MV-4-11 (cell line): ENCODE measurements at places on chromosomes 1 and 21.

DNA sequence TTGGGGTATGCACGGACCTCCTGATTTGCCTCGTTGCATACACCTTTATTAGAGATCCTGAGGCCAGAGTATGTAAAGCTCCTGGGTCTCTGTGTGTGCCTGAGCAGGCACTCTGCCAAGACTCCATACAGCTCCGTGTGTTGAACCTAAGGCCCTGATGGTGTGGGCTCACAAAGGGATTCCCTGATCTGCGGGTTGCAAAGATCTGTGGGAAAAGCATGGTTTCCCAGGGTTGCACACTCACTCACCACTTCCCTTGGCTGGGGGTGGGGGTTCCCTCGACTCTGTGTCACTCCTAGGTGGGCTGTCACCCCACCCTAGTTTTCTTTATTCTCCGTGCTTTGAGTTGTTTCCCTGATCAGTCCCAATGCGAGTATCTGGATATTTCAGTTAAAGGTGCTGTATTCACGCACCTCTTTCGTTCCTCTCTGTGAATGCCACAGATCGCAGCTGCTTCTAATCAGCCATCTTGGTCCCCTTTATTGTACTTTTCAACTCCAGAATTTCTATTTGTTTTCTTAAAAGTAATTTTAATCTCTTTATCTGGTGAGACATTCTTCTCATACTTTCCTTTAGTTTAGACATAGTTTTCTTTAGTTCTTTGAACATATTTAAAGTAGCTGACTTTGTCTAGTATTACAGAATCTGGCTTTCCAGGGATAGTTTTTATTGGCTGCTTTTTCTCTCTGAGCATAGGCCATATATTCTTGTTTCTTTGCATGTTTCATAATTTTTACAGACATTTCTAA is 39.0 kb upstream of the F3 start:
- no peak for DNase-seq

- no peak for DNase-seq
Observed at GRCh38 chr1:32977546-32978087, 13.0 kb upstream of the RNF19B start.

DNA sequence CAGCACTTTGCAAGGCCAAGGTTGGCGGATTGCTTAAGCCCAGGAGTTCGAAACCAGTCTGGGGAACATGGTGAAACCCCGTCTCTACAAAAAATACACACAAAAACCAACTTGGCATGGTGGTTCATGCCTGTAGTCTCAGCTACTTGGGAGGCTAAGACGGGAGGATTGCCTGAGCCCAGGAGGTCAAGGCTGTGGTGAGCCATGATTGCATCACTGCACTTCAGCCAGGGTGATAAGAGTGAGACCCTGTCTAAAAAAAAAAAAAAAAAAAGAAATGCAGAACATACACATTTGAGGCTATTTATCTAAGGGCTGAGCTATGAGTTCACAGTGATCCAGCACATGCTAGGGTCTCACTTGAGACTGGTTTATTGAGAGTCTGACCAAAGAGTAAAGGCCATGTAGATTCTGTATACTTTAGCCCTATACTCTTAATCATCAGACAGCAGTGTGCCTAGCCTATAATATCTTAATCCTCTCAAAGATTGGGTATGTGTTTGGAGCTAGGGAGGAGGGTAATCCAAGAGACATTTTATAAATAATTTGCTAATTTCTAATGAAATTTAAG is 23.9 kb downstream of the RNF2 start:
- peak; percentile 76 for DNase-seq

DNA sequence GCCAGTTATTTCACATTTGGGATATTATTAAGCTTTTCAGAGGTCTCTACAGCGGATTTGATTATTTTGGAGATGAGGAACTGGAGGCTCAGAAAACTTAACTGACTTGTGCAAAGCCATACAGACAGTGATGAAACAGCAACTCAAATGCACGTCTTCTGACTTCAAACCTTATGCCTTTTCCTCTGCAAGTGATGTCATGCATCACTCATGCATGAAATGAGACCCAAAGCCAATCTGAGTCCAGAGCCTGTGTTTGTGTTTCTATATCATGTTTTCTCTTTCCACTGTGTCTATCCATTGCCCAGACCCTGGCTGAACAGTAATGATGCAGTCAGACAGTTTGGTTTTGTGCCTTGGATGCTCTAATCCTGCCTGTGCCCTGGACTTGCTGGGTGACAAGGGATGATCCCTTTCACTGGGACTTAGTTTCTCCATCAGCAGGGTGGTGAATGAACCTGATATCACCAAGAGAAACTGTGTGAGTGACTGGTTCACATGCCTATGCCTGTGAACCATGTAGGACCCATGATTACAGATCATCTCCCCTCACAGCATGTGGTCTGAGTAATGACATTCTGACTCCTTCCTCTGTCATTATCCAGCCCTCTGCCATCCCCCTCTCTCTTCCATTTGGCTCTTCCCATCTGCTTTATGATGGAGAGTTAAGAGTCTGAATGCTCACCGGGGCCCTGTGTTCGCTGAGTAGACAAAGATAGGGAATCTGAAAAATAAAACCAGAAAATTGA is 33.4 kb downstream of the SLAMF6 start:
- no peak for DNase-seq

DNA sequence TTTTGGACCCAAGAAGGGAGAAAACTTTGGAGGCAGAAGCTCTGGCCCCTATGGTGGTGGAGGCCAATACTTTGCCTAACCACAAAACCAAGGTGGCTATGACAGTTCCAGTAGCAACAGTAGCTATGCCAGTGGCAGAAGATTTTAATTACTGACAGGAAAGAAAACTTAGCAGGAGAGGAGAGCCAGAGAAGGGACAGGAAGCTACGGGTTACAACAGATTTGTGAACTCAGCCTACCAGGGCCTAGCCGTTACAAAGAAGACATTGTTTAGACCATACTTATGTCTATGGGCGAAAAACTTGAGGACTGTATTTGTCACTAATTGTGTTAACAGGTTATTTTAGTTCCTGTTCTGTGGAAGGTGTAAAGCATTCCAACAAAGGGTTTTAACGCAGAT is 10.4 kb upstream of the ACOT11 start:
- DNase-seq = no peak

GRCh38 chr1:77039111-77039510 is 171.8 kb downstream of the ST6GALNAC5 start:
- DNase-seq = no peak

GRCh38 chr21:26892151-26892550 is 46.9 kb upstream of the ADAMTS1 start:
- no peak for DNase-seq

- DNase-seq = peak; percentile 84
Observed at GRCh38 chr1:98364544-98364943, 297.0 kb upstream of the SNX7 start.

GRCh38 chr1:184545601-184546000 is 158.8 kb downstream of the C1orf21 start:
- no peak for DNase-seq

GRCh38 chr1:185377831-185378230 is 60.8 kb upstream of the IVNS1ABP start:
- DNase-seq = no peak

GRCh38 chr1:6301526-6301925 is 40.6 kb upstream of the GPR153 start:
- DNase-seq = no peak

- DNase-seq = peak; percentile 22
Observed at GRCh38 chr1:232621050-232621449, 8.9 kb downstream of the SIPA1L2 start.

- DNase-seq = no peak
Observed at GRCh38 chr21:16554503-16554902, 824.7 kb downstream of the USP25 start.

DNA sequence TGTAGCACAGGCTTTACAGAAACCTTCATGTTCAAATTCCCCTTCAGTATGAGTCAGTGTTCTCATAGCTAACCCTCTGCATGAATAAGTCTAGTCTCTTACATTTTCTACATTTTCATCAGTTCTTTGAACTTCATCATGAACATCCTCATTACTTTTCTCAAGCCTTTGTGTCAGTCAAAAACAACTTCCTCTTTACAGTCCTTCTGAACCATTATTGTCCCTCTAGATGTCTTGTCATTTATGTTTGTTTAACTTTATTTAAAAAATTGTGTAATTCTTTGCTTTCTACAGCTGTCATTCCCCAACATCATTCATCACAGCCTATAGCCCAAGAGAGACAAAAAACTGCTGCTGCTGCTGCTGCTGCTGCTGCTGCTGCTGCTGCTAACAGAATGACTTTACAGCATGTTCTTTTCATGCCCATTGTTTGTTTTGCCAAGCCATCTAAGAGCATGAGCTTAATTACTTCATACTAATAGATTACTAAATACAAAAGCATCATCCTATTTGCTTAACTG is 133.1 kb downstream of the LRRC40 start:
- peak; percentile 50 for DNase-seq

DNA sequence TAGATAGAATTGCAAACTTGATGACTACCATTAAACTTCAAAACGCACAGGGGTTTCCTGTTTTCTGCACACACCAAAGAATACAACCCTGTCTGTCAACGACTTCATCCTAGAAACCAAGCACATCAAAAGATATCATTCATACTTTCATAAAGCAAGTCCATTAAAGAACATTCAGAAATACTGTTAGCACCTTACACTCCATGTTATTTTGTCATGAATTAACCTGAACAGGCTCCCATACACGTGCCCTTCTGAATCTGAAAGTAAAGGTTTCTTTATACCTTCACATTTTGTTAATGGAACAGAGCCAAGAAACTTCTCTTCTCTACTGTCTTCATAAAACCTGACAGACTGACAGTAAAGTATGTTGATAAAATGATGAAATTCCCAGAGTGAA is 46.1 kb downstream of the PUM1 start:
- DNase-seq = no peak

DNA sequence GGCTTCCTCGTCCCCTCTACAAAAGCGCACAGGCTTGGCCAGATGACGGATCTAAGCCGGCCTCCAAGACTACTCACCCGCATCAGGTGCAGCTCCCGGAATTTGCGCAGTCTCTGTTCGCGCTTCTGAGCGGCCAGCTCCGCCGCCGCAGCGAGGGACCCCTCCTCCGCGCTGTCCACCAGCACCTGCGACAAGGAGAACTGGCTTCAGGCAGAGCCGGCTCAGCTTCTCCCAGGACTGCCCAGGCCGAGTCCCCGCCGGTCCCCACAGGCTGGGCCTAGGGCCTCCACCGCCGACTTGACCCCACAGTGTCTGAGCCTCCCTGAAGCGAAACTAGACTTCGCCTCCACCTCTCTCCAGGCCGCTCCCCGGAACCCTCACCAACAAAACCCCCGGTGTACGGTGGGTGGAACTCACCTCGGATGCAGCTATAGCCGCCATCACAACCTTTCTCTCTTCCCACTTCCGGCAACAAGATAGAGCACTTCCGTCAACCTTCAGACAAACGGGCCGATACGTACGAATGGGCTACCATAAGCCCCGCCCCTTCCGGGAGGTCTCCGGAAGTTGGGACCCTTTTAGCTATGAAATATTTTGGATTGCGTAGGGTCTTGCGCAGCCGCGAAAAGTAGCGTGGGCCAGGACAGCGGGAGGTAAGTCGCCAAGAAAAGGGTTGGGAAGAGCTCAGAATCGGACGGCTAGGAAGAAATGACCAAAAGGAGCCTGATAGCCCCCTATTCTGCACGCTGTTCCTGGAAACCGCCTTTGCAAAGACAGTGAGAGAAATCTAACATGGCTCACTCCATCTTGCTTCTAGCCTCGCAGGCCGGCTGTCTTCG is at the start of gene SYF2:
Gene SYF2, minus strand, starts transcription at position 476 of the 839 bp plus-strand sequence. Its CDS starts 35 bp downstream, at position 441.
- DNase-seq = peak; percentile 93

GRCh38 chr1:17930635-17931034 is 175.5 kb downstream of the ACTL8 start:
- no peak for DNase-seq

DNA sequence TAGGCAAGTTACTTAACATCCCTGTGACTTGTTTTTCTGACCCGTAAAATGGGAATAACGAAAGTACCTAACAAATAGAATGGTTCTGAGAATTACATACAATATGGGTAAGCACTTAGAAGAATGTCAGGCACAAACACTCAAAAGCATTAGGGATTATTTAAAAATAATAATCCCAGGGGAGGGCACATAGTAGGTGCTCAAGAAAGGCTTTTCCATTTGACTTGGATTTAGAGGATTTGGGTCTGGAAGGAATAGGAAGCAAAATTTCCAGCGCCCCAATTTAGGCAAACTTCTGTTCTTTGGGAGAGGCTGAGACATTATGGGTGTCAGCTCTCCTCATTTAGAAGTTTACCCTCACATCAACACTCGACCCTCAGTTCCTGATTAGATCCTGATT is 115.5 kb downstream of the SYF2 start:
- no peak for DNase-seq

GRCh38 chr21:36461918-36462486 is 17.9 kb downstream of the CLDN14 start:
- no peak for DNase-seq

GRCh38 chr1:98367426-98367825 is 294.1 kb upstream of the SNX7 start:
- no peak for DNase-seq

GRCh38 chr1:17148950-17149608 is 29.8 kb upstream of the PADI2 start:
- DNase-seq = no peak

- DNase-seq = no peak
Observed at GRCh38 chr1:43274804-43275180, 5.0 kb downstream of the TMEM125 start.

DNA sequence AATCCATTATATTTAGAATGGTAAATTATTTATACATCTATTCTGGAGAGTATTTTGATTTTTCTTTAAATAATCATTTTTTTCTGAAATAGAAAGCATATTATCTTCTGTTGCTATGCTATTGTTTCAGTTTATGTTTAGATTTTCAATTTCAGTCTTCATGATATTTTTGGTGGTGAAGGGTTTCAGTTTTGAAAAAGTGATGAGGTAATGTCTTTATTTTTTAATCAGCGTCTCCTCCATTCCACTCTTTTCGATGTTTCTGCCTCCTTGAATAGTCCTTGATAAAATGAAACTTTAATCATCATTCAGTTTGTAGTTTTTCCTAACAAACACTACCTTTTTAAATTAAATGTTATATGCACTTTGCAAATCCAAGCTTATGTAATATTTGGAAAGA is 428.6 kb downstream of the PTPRC start:
- DNase-seq = no peak

DNA sequence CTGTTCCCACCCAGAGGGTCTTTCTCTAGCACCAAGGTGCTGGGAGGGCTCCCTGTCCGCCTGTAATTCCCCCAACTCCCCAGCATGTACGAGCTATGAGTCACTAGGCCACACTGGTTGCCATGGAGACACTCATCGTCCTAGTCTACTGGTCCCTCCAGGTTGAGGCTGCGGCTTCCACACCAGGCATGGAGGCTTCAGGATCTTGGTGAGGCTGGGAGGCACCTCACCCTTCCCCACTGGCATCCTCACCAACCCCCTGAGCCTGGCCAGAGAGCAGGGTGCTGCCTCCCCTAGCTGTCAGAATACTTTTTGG is 75.6 kb upstream of the KAZN start:
- DNase-seq = peak; percentile 11

DNA sequence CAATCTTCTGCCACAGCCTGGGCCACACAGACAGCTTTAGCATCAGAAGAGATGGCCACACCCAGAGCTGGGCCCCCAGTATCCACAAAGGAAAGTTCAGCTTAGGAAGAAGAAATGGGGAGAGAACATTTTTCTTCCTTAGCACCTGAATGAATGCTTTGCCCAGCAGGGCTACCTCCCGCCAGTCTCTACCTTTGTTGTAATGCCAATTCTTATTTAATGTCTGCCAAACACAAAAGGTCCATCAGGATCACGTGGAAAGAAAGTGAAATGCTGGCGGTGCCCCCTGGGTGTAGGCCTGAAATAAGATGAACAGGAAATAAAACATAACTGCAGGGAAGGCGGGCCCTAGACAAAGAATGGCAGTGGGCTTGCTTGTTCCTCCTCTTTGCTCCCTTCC is 125.6 kb downstream of the CACNA1E start:
- no peak for DNase-seq
